ENCODE measurements at places on chromosomes 7 and 10.

DNA sequence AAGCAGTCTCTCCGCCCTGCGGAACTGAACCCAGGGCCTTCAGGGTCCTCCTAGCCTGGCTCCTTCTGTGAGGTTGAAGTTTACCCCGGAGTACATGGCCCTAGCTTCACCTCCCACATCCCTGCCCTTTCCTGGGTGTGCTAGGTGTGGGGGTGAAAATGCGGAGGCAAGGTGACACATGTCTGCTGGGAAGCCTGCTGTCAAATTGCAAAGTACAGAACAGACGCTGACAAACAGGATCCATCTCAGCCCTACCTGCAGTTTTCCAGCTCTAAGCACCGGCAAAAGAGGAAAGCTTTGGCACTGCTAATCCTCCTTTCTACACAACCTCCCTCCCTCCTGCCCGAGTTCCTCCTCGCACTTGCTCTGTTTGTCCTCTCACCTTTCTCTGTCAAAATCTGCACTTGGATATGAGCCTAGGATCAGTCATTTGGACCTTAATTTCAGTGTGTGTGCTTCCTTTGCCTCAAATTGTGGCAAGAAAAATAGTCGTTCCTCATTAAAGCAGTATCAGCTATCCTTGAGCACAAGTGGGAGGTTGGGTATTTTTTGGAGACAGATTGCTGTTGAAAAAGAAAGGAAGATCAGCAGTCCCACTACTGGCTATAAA lies 14.4 kb upstream of the GPR15LG start:
- no peak for DNase-seq

- peak; percentile 77 for DNase-seq
Measured at GRCh38 chr7:98357751-98358161, 43.1 kb downstream of the BAIAP2L1 start.

DNA sequence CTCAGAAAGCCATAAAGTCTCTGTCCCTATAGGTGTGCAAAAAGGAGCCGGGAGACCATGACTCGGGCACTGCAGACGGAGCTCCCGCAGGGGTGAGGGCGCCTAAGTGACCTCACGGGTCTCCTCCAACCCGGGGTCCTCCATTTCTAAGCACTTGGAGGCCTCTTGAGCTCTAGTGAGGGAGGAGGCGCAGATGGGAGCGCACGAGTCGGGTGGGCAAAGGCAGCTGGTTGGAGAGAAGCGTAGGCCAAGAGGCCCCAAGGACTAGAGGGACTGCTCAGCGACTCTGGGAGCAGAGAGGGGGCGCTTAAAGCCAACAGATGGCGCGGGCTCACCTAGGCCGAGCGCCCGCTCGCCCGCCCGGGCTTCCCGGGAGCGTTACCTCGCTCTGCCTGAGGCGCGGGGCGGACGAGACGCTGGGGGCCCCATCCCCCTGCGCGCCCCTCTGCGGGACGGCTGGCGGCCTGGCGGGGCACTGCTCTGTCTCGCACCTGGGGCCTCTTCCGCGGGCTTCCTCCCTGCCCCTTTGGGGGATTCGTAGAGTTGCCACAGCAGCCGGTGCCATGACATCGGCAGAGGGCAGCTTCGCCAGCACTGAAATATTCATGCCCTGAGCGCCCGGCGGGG lies 523 bp upstream of the CDH23 start:
- DNase-seq: peak; percentile 14

- no peak for DNase-seq
Measured at GRCh38 chr10:113476191-113476590, 76.7 kb upstream of the HABP2 start.

- peak; percentile 100 for DNase-seq
Measured at GRCh38 chr10:120460776-120461175, 3.7 kb downstream of the PLPP4 start.

DNA sequence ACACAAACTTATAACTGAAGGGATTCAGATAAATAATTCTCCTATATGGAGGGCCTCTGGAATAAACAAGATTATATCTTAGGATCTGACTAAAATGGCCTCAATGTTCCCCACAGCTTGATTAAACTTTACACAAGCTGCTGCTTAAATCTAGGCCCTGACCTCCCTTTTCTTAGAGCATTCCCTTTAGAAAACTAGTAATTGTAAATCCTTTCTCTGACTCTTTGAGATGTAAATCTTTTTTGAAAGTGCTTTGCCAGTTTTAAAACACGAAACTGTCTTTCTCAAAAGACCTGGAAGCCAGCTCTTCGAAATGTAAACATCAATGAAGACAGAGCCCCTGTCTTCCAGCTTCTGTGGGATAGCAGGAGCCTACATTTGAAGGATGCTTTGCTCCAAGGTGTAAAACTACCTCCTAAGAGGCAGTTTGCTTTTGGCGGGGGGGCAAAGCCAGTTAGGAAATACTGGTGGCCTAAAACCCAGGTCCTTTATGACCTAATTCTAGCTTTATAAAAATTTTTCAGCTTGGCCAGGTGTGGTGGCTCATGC lies 758.7 kb downstream of the CNTNAP2 start:
- DNase-seq: no peak

- DNase-seq: no peak
Measured at GRCh38 chr10:18424200-18424599, 227.2 kb downstream of the NSUN6 start.

DNA sequence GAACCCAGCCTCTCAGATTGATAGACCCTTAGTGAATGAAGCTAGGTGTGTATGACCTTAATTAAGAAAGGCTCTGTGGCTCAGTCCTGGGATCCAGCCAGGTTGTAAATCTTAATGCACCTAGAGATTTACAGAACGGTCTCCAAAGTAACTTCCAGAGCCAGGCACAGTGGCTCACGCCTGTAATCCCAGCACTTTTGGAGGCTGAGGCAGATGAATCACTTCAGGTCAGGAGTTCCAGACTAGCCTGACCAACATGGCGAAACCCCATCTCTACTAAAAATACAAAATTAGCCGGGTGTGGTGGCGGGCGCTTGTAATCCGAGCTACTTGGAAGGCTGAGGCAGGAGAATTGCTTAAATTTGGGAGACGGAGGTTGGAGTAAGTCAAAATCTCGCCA lies 24.3 kb downstream of the CALHM2 start:
- no peak for DNase-seq

GRCh38 chr10:111186358-111186757 lies 109.5 kb downstream of the ADRA2A start:
- no peak for DNase-seq

DNA sequence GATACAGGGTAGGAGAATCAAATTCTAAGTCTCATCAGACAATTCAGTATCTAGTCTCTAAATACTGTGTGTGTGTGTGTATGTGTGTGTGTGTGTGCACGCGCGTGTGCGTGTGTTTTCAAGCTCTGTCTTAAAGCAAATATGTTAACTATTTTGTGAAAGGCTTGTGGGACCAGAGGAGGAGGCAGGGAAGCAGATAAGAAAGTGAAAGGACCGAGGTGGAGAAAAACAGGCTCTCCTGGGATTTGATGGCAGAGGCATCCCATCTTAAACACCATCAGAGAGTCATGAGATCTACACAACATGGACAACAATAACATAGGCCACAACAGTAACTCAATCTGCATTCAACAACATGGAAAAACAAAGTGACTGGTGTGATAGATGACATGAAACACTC lies 67.1 kb downstream of the PIP4K2A start:
- no peak for DNase-seq

DNA sequence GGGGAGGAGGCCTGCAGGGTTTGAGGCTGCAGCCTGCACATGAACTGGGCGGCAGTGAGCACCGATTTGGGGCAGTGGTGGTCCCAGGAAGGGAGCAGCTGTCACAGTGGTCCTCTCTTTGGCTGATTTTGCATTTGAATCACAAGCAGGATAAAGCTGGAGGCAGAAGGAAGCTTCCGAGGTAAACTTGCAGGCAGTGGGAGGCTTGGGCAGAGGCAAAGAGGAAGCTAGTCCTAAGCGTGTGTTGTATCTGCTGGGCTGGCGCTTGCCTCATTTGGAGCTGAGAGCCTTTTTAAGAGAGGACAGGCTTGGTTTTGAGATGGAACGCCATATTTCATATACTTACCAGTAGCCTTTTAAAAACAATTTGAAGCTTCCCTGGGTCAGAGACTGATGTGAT lies 177.2 kb upstream of the PODXL start:
- DNase-seq: no peak

All from astrocyte (in vitro differentiated cells and primary cell).